ENCODE measurements at places on chromosomes 4 and X. TPM values are rescaled to one million over a fixed set of nuclear protein-coding genes. Genes with fewer than 3 reads are reported as not detected.

DNA sequence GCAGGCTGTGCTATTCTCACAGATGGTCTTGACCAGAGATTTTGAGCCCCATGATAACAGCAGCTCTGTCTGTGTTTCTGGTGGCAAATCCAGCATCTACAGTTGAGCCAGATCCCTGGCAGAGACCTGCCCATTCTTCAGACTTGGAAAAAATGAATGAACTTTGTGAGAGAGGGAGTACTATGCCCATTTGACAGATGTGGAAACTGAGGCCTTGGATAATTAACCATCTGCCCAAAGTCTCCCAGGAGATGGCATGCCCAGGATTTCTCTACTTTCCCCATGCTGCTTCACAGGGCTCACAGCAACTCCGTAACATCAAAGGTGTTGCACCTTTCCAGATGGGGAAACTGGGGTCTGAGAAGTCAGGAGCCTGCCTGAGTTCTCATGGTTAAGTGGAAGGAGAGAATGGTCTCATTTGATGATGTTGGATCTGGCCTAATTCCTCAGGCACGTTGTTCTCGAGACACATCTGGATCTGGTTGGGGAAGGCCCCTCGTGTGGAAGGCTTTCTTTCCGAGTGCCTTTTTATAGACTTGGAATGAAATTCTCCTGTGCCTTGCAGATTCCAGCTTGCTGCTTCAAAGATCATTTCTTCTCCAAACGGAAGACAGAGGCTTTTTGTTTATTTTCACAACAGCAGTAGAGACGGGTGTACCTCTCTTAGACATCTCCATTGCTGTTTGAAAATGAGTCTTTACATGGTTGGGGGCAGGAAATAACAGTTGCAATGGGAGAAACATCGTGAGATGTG is 73.3 kb upstream of the STX18 start:
- no peak overlapping the region for H3K4me3 ChIP-seq
- no peak for DNase-seq

DNA sequence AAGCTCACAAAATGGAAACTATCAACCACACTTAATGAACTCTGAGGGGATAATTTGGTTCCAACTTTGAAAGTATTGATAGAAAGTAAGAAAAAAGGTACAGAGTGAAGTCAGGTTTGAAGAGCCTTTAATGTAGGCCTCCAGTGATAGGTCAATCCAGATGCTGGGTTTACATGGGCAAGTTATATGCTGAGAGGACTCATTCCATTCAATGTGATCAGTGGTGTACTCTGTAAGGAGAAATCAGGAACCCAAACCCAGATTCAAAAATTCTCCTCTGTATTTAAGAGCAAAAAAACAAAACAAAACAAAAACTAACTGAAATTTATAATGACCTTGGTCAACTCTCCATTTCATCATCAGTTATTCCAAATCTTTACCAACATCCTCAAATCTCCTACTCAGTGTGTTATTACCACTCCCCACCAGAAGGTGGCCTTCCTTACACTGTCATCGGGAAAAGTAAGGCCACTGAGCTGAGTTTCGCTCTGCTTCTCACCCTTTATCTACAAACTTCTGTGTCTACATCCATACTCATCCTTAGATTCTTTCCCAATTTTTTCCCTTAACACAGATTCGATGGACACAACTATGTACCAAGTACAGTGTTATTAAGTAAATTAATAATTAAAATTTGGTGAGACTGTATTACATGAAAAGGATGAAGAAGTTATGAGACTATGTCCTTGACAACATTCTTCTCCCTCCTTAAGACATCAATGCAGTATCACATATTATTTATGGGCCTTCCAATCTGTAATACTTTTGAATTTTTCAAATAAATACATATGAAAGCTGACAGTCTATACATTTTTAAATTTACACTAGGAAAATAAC is 88.3 kb downstream of the ZAR1 start:
- H3K27me3 ChIP-seq, result no peaks in the 10 kb centered on the region
- H3K36me3 ChIP-seq, result no peaks in the 10 kb centered on the region

GRCh38 chrX:145524931-145525330 is 277.6 kb downstream of the SPANXN1 start:
- no peaks in the 10 kb centered on the region for H3K27me3 ChIP-seq
- H3K36me3 ChIP-seq, result no peaks in the 10 kb centered on the region
- H3K4me3 ChIP-seq, result no peak overlapping the region
- no peaks in the 10 kb centered on the region for H3K4me1 ChIP-seq

DNA sequence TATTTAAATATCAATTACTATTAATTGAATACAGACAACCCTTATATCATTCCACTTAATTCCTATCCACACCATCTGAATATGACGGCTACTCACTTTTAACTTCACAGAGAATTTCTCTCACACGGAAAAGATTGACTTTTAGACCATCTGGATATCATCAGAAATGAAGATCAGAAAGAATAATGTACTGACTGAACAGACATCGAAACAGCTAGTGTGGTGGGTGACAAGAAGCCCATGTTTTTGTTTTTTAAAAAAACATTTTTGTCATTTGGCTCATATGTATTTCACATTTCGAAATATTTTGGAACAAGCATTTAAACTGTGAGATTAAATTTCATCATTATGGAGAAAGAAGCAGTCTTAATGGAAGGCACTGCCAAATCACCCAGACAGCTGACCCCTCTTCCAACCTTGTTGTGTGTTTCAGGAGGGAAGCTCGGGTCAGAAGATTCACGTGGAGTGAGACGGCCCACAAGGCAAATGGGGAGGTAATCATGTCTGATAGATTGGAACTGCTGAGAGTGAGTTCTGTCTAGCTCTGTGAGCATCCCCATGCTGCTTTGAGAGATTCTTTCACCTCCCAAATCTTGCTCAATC is 204.2 kb upstream of the RASGEF1B start:
- no peaks in the 10 kb centered on the region for H3K27me3 ChIP-seq
- H3K36me3 ChIP-seq, result no peaks in the 10 kb centered on the region
- no peaks in the 10 kb centered on the region for H3K4me1 ChIP-seq
- no peak for DNase-seq
- no peak overlapping the region for H3K27ac ChIP-seq
- H3K4me3 ChIP-seq, result no peak overlapping the region

GRCh38 chr4:55965585-55965984 is 16.8 kb downstream of the CEP135 start:
- H3K27ac ChIP-seq, result no peak overlapping the region
- no peaks in the 10 kb centered on the region for H3K27me3 ChIP-seq
- no peaks in the 10 kb centered on the region for H3K4me1 ChIP-seq
- H3K36me3 ChIP-seq, result no peaks in the 10 kb centered on the region
- no peak overlapping the region for H3K4me3 ChIP-seq

GRCh38 chr4:5933116-5933515 is 40.2 kb upstream of the CRMP1 start:
- no peak for DNase-seq
- no peaks in the 10 kb centered on the region for H3K27me3 ChIP-seq
- H3K4me1 ChIP-seq, result no peaks in the 10 kb centered on the region
- no peak overlapping the region for H3K27ac ChIP-seq
- H3K4me3 ChIP-seq, result no peak overlapping the region

- no peak for DNase-seq
- H3K4me1 ChIP-seq, result peaks cover 7% of the 10 kb centered on the region
- no peak overlapping the region for H3K27ac ChIP-seq
- H3K4me3 ChIP-seq, result no peak overlapping the region
These were observed 114.4 kb upstream of the NOCT start for GRCh38 chr4:138901177-138901576.

DNA sequence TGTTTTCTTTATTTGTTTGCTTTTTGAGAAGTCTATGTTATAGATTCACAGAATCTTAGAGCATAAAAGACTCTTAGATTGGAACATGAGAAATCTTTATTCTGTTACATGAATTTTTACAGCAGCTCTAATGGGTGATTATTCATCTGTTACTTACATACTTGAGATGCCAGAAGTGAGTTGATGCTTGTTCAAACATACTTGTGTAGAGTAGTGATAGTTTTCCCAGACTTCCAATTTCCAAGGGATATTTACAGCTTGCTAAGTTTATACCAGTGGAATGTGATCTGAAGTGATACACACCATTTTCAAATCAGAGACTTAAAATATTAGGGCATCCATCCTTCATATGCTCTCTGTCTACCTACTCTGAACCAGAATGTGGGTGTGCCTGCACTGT is 252.9 kb upstream of the SMIM31 start:
- DNase-seq, result no peak
- H3K36me3 ChIP-seq, result no peaks in the 10 kb centered on the region
- H3K4me1 ChIP-seq, result peaks cover 8% of the 10 kb centered on the region
- no peak overlapping the region for H3K4me3 ChIP-seq
- no peaks in the 10 kb centered on the region for H3K27me3 ChIP-seq
- H3K27ac ChIP-seq, result no peak overlapping the region

- H3K4me3 ChIP-seq, result no peak overlapping the region
- no peaks in the 10 kb centered on the region for H3K4me1 ChIP-seq
- DNase-seq, result no peak
These were observed 26.8 kb upstream of the FGF5 start for GRCh38 chr4:80239480-80240150.

DNA sequence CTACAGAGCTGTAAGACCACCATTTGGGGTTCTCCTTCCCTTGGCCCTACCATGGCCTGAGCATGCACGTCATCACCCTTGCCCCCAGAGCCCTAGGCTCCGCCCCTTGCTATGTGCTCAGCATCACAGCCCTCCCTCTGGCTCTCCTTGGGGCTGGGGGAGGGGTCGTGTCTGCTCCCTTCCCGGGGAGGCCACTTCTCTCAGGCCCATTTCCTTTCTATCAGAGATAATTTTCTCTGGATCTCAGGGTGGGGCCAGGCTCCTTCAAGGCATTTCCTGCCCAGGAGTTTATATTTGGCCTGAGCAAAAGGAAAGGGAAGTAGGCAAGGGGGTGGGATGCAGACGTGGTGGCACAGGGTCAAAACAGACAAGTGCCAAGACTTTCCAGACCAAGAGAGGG is 55.9 kb downstream of the STARD8 start:
- H3K4me3 ChIP-seq, result no peak overlapping the region
- H3K36me3 ChIP-seq, result no peaks in the 10 kb centered on the region
- no peaks in the 10 kb centered on the region for H3K27me3 ChIP-seq
- no peak overlapping the region for H3K27ac ChIP-seq
- H3K4me1 ChIP-seq, result no peaks in the 10 kb centered on the region

GRCh38 chr4:77651820-77652219 is 46.2 kb downstream of the CXCL13 start:
- no peaks in the 10 kb centered on the region for H3K4me1 ChIP-seq
- H3K4me3 ChIP-seq, result no peak overlapping the region
- no peak overlapping the region for H3K27ac ChIP-seq
- no peaks in the 10 kb centered on the region for H3K36me3 ChIP-seq
- no peak for DNase-seq
- no peaks in the 10 kb centered on the region for H3K27me3 ChIP-seq

- DNase-seq, result no peak
- no peaks in the 10 kb centered on the region for H3K36me3 ChIP-seq
- H3K27ac ChIP-seq, result no peak overlapping the region
- H3K27me3 ChIP-seq, result no peaks in the 10 kb centered on the region
- H3K4me3 ChIP-seq, result no peak overlapping the region
These were observed 10.2 kb upstream of the KCNE5 start for GRCh38 chrX:109635146-109635545.

DNA sequence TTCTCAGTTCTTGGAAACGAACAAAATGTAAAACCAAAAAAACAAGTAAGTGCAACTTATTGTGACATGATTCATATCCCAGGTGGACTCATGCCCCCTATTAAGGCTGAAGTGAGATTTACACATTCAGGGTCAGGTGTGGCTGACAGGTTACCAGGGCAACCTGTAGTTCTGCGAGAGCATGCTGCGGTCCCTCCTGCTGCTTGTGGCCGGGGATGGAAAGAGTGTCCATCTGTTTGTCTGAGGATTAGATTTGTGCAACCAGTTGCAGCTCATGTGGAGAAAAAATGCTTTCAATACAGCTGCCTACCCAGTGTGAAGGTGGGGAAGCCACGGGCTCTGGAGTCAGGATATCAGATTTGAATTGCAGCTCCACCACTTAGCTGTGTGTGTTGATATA is 78.8 kb downstream of the FAM184B start:
- no peak for DNase-seq
- no peaks in the 10 kb centered on the region for H3K36me3 ChIP-seq
- H3K27ac ChIP-seq, result no peak overlapping the region
- no peak overlapping the region for H3K4me3 ChIP-seq

DNA sequence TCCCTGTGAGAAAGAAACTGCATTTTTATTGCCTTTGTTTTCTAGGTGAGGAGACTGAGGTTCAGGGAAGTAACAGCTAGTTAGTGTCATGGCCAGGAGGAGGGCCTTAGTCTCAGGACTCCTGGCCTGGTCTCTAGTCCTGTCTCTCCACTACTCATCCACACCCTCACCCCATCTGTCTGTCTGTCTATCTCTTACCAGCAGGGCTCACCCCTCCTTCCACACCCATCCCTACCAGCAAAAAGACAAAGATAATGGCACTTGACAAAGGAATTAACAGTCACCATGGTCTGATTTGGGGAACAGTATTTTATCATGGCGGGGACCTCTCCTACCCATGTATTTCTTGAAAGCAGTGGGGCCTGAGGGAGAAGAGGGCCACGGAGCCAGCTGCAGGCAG is 125.8 kb downstream of the REPS2 start:
- H3K4me3 ChIP-seq, result no peak overlapping the region
- DNase-seq, result no peak
- H3K4me1 ChIP-seq, result no peaks in the 10 kb centered on the region
- H3K36me3 ChIP-seq, result no peaks in the 10 kb centered on the region
- H3K27ac ChIP-seq, result no peak overlapping the region
- H3K27me3 ChIP-seq, result no peaks in the 10 kb centered on the region

Gene MAGEA1
- not detected for total RNA-seq

Gene GABRG1
- 0.15 TPM for total RNA-seq

Gene EDNRA
- total RNA-seq, result 7.7 TPM

Gene CFI
- total RNA-seq, result 25.5 TPM

Gene PHEX
- total RNA-seq, result 12.4 TPM

Data from thyroid gland (tissue), 4 donors.